ENCODE measurements at places on chromosomes 1 and 21. TPM values are rescaled to one million over a fixed set of nuclear protein-coding genes. Genes with fewer than 3 reads are reported as not detected.
A peak's percentile ranks its signal among the peaks of the same experiment; 100 is the strongest.

GRCh38 chr1:87834941-87835340, 506.3 kb downstream of the LMO4 start:
- no peak overlapping the region for H3K27ac ChIP-seq
- no peak for DNase-seq
- no peaks in the 10 kb centered on the region for H3K27me3 ChIP-seq
- H3K36me3 ChIP-seq, result no peaks in the 10 kb centered on the region
- H3K4me3 ChIP-seq, result no peak overlapping the region

- peaks cover 2% of the 10 kb centered on the region for H3K36me3 ChIP-seq
- DNase-seq, result peak; percentile 48
- H3K4me3 ChIP-seq, result no peak overlapping the region
- H3K4me1 ChIP-seq, result peaks cover 4% of the 10 kb centered on the region
These were observed 1.6 kb downstream of the UTP11 start for GRCh38 chr1:38014171-38014570.

DNA sequence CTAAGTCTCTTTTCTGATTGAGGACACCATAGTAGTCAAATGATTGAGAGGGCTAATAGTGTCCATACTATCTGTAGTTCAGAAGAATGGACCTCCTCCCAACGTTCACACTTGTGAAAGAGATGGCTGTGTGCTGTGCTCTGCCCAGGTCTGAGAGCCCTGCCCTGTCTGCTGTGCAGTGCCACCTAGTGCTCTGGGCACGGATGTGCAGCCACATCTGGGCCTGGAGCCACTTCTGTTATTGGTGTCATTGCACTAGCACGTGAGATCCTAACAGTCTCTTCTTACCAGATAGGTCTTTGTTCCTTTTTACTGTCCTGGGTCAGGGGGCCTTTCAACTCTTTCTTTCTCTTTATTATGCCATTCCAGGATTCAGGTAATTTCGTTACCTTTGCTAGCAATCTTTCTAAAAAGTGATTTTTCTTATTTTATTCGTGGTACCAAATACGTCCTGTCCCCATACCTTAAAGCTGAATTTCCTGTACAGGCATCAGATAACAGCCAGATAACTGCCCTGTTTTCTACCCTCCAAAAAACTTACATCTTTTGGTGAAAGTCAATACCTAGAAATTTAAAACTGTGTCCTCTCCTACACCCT, 21.7 kb downstream of the INTS3 start:
- H3K27me3 ChIP-seq, result no peaks in the 10 kb centered on the region
- peaks cover 6% of the 10 kb centered on the region for H3K4me1 ChIP-seq
- DNase-seq, result peak; percentile 91
- no peak overlapping the region for H3K4me3 ChIP-seq
- peaks cover 4% of the 10 kb centered on the region for H3K36me3 ChIP-seq

ERRFI1 gene
- total RNA-seq, result 258 TPM

CASQ1 gene
- 4.4 TPM for total RNA-seq

DNA sequence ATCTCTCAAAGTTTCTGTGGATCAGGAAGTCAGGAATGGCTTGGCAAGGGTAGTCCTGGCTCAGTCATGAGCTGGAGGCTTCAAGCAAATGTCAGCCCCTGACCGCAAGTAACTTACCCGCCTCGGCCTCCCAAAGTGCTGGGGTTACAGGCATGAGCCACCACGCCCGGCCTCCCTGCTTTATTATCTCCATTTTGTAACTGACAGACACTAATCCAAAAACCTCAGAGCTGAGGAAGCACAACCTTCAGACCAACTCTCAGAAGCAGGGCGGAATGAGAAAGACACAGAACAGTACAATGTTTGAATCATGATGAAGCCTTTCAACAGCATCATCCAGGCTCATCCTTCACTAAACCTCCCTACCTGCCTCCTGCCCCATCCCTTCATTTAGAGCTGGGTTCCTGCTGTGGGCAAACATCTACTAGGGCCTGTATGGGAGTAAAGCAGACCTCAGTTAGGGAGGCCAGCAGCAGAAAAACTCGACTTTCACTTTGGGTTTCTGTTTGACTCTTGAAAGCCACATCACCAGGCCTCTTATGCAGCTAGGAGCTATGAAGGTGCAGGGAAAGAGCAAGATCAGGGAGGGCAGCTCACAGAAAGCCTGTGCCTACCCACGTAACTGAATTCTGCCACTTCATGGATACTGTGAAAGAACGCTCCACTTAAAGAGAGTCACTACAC, 84.4 kb upstream of the RAB4A start:
- no peak overlapping the region for H3K27ac ChIP-seq
- no peak for DNase-seq
- no peaks in the 10 kb centered on the region for H3K4me1 ChIP-seq
- H3K4me3 ChIP-seq, result no peak overlapping the region
- no peaks in the 10 kb centered on the region for H3K36me3 ChIP-seq
- H3K27me3 ChIP-seq, result no peaks in the 10 kb centered on the region

GRCh38 chr1:152109998-152110294, 5.3 kb downstream of the TCHH start:
- H3K4me1 ChIP-seq, result no peaks in the 10 kb centered on the region
- H3K27me3 ChIP-seq, result peaks cover 3% of the 10 kb centered on the region
- DNase-seq, result no peak
- H3K36me3 ChIP-seq, result no peaks in the 10 kb centered on the region
- H3K4me3 ChIP-seq, result no peak overlapping the region

CD48 gene
- 3.6 TPM for total RNA-seq

DNA sequence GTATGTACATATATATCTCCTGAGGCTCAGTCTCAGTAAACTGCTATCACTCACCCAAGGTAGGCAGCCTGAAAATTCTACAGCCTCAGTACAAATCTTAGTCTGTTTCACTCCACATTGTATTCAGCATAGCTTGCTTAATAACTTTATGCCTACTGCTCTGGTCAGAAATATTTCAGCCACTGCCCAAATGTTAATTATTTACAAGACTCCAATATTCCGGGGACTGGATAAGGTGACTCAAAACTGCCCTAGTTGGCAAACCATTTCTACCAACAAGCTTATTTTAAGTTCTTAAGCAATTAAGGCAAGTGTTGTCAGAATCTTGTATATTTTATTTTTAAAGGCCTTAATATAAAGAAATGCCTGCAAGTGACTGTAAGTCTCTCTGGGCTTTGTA, 114.8 kb downstream of the LRRIQ3 start:
- no peaks in the 10 kb centered on the region for H3K27me3 ChIP-seq
- DNase-seq, result no peak
- no peak overlapping the region for H3K4me3 ChIP-seq
- H3K4me1 ChIP-seq, result no peaks in the 10 kb centered on the region

DNA sequence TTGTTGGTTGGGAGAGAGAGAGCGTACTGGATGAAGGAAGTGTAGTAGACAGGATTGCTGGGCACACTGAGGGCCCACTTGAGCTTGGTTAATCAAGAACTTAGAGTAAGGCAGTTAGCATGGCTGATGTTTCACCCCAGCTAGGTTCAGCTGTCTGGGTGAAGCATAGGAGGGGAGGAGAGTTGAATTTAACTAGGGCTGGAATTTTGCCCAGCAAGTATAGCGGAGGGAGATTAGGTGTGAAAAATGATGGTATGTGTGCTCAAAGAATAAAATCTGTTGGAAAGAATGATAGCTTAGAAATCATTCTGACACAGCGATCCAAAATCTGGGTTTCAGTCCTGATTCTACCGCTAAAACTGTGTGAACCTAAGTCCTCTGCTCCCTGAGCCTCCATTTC, 461.5 kb upstream of the PROX1 start:
- H3K36me3 ChIP-seq, result no peaks in the 10 kb centered on the region
- no peak for DNase-seq
- H3K27me3 ChIP-seq, result no peaks in the 10 kb centered on the region
- no peak overlapping the region for H3K27ac ChIP-seq

GRCh38 chr1:225817611-225818061, 7.7 kb downstream of the EPHX1 start:
- DNase-seq, result peak; percentile 90
- peak overlapping the region; percentile 51 for H3K27ac ChIP-seq
- no peaks in the 10 kb centered on the region for H3K36me3 ChIP-seq
- H3K27me3 ChIP-seq, result no peaks in the 10 kb centered on the region
- no peaks in the 10 kb centered on the region for H3K4me1 ChIP-seq

GRCh38 chr1:208604295-208604694, 360.1 kb upstream of the PLXNA2 start:
- H3K4me1 ChIP-seq, result peaks cover 5% of the 10 kb centered on the region
- no peak overlapping the region for H3K27ac ChIP-seq

- no peak overlapping the region for H3K4me3 ChIP-seq
- H3K36me3 ChIP-seq, result no peaks in the 10 kb centered on the region
- no peaks in the 10 kb centered on the region for H3K4me1 ChIP-seq
- no peak for DNase-seq
- H3K27ac ChIP-seq, result no peak overlapping the region
- H3K27me3 ChIP-seq, result peaks cover 2% of the 10 kb centered on the region
These were observed 25.0 kb downstream of the RNU5D-1 start for GRCh38 chr1:44705938-44706337.

FHAD1 gene
- 2.7 TPM for total RNA-seq

ATP1A4 gene
- total RNA-seq, result 0.19 TPM

GRCh38 chr1:3471356-3472087, 17.1 kb downstream of the ARHGEF16 start:
- no peaks in the 10 kb centered on the region for H3K27me3 ChIP-seq
- no peak overlapping the region for H3K4me3 ChIP-seq
- H3K27ac ChIP-seq, result no peak overlapping the region
- peak; percentile 71 for DNase-seq

- peaks cover 6% of the 10 kb centered on the region for H3K27me3 ChIP-seq
- DNase-seq, result no peak
- no peaks in the 10 kb centered on the region for H3K36me3 ChIP-seq
- H3K4me3 ChIP-seq, result no peak overlapping the region
- H3K27ac ChIP-seq, result no peak overlapping the region
- no peaks in the 10 kb centered on the region for H3K4me1 ChIP-seq
These were observed 64.0 kb downstream of the RHBG start for GRCh38 chr1:156433032-156433431.

DNA sequence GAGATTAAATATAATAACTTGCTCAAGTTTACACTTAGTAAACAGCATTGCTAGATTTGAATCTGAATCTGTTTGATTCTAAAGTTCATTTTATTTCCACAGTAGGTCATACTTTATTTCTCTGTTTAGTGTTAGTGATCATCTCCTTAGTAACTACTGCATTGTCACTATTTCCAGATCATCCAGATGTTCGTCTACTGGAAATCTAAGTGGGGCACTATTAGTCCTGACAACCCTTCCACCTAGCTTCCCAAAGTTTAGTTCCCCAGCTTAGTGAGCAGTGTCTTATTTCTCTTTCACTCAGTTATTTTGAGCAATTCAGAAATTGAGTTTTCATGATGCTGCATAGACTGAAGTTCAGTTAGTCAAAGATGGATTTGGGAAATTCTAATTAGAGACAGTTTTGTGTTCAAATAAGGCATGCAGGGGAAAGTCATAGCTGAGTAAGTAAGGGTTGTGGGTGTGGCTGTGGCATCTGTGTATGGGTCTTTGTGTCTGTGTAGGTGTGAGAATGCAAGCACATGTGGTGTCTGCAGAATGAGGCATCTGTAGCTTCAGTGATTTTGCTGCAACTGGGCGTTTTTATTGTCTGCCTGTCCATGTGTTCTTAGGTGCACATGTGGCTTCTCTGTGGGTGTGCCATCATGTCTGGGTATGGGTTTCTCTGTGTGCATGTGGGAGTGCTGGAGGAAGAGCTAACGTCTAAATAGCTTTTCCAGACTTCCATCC, 107.3 kb downstream of the NTMT2 start:
- DNase-seq, result no peak
- H3K4me3 ChIP-seq, result no peak overlapping the region
- H3K4me1 ChIP-seq, result no peaks in the 10 kb centered on the region
- no peaks in the 10 kb centered on the region for H3K27me3 ChIP-seq
- no peaks in the 10 kb centered on the region for H3K36me3 ChIP-seq

DNA sequence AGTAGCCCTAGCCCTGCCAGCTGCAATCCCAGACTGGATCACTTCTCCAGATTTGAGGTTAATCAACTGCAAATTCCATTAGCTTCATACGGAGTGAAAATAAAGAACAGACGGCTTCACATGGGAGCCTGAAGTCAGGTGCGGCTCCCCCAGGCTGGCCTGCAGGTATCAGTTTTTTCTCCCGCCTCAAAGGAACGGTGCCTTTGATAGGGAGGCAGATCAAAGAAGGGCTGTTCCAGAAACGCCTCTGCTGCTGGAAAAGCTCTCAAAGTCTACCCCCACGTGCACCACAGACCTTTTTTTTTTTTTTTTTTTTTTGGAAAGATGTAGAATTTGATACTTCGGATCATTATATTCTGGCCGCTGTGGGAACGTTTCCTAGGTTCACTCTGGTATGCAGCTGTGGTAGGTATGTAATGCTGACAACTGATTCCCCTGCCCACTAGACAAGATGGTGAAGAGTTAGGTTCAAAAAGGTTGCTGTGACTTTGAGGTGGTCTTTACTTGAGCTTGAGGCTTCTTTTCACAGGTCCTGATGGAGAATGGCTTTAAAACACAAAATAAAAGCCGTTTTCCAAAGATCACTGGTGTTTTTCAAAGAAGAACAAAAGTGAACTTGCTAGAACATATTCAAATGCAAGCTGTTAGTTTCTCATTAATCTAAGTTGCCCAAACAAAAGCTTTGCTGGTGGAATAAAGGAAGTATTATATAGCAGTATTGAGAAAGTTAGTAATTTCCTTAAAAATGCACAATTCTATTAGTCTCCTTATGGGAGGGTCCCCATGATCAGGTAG, 189.0 kb upstream of the NFIA start:
- no peak overlapping the region for H3K4me3 ChIP-seq
- H3K4me1 ChIP-seq, result peaks cover 7% of the 10 kb centered on the region
- no peaks in the 10 kb centered on the region for H3K27me3 ChIP-seq
- no peaks in the 10 kb centered on the region for H3K36me3 ChIP-seq
- DNase-seq, result no peak

CDC42BPA gene
- total RNA-seq, result 50.5 TPM

GRCh38 chr1:115951560-115951959, 24.8 kb upstream of the SLC22A15 start:
- no peak overlapping the region for H3K4me3 ChIP-seq
- no peaks in the 10 kb centered on the region for H3K36me3 ChIP-seq
- DNase-seq, result no peak
- no peak overlapping the region for H3K27ac ChIP-seq
- H3K4me1 ChIP-seq, result no peaks in the 10 kb centered on the region
- H3K27me3 ChIP-seq, result no peaks in the 10 kb centered on the region

OPRD1 gene
- not detected for total RNA-seq

SYT11 gene
- total RNA-seq, result 49.5 TPM

GRCh38 chr1:246582301-246583055, 16.2 kb downstream of the CNST start:
- no peaks in the 10 kb centered on the region for H3K36me3 ChIP-seq
- no peak overlapping the region for H3K4me3 ChIP-seq
- no peaks in the 10 kb centered on the region for H3K4me1 ChIP-seq
- no peak overlapping the region for H3K27ac ChIP-seq

KIAA1614 gene
- total RNA-seq, result 10.5 TPM

SYCP1 gene
- not detected for total RNA-seq

SLAMF6 gene
- total RNA-seq, result 1.2 TPM

DNA sequence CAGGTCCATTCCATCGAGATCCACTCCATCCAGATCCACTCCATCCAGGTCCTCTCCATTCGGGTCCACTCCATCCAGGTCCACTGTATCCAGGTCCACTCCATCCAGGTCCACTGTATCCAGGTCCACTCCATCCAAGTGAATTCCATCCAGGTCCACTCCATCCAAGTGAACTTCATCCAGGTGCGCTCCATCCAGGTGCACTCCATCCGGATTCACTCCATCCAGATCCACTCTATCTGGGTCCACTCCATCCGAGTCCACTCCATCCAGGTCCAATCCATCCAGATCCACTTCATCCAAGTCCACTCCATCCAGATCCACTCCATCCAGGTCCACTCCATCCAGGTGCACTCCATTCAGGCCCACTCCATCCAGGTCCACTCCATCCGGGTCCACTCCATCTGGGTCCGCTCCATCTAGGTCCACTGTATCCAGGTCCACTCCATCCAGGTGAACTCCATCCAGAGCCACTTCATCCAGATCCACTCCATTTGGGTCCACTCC, 157.4 kb downstream of the HUNK start:
- no peak for DNase-seq
- H3K36me3 ChIP-seq, result no peaks in the 10 kb centered on the region
- no peak overlapping the region for H3K27ac ChIP-seq
- H3K27me3 ChIP-seq, result no peaks in the 10 kb centered on the region
- H3K4me3 ChIP-seq, result no peak overlapping the region
- H3K4me1 ChIP-seq, result no peaks in the 10 kb centered on the region

EDN2 gene
- total RNA-seq, result 0.36 TPM

Measured in aorta (tissue), 5 donors.